ENCODE measurements at places on chromosomes 4 and X. TPM values are rescaled to one million over a fixed set of nuclear protein-coding genes. Genes with fewer than 3 reads are reported as not detected.

Gene MAGEB16
- total RNA-seq: not detected

Gene MEPE
- total RNA-seq: not detected

Gene MGAT4D
- not detected for total RNA-seq

Gene SHROOM3
- 18.0 TPM for total RNA-seq

Gene SLC10A6
- total RNA-seq: 0.18 TPM

Gene PITX2
- total RNA-seq: 0.18 TPM

Gene CRMP1
- not detected for total RNA-seq

Gene IGSF1
- 0.09 TPM for total RNA-seq

Gene DHX15
- 141 TPM for total RNA-seq

Gene COX7B2
- total RNA-seq: not detected

Gene ZDHHC15
- total RNA-seq: 0.18 TPM

Gene GPM6B
- total RNA-seq: 0.57 TPM

Gene MAGEA12
- not detected for total RNA-seq

Gene ADH4
- total RNA-seq: not detected

Gene NAA10
- 25.8 TPM for total RNA-seq

Gene PPAT
- total RNA-seq: 18.4 TPM

Gene COL4A5
- 23.2 TPM for total RNA-seq

Gene ARMCX1
- 52.0 TPM for total RNA-seq

Gene ANXA10
- 7.0 TPM for total RNA-seq

Gene AMER1
- 2.0 TPM for total RNA-seq

Gene LDB2
- total RNA-seq: 85.9 TPM

Gene AREG
- total RNA-seq: 0.54 TPM

Gene TMEM271
- not detected for total RNA-seq

Gene HTN1
- not detected for total RNA-seq

Gene STK32B
- 5.3 TPM for total RNA-seq

Measured in fibroblast of the aortic adventitia (primary cell).